ENCODE measurements at places on chromosomes 1 and 21. TPM values are rescaled to one million over a fixed set of nuclear protein-coding genes. Genes with fewer than 3 reads are reported as not detected.

TMPRSS15 gene
- total RNA-seq: not detected

PTGFR gene
- not detected for total RNA-seq

SYNC gene
- total RNA-seq: 0.27 TPM

MNDA gene
- total RNA-seq: 1.1 TPM

TMEM51 gene
- 0.54 TPM for total RNA-seq

OPTC gene
- total RNA-seq: not detected

AGT gene
- not detected for total RNA-seq

DMRTA2 gene
- not detected for total RNA-seq

GSTM3 gene
- total RNA-seq: 13.5 TPM

AHCYL1 gene
- total RNA-seq: 39.3 TPM

MINDY1 gene
- 41.7 TPM for total RNA-seq

DDAH1 gene
- total RNA-seq: 0.81 TPM

DNA sequence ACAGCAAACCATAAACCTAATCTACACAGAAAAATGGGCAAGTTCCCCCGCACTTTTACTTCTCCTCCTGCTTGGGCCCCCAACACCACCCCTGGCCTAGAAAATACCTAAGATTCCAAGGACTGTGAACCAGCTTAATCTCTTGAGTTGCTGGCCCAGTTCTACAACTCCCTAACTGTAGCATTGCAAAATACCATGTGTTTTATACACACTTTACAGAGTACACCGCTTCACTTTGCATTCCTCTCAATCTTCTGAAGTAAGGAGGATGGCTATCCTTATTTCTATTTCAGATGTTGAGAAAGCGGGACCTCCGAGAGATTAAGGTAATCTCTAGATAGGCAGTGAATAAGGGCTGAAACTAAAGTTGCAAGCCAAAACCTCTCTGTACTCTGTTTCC, 408.3 kb upstream of the NR5A2 start:
- DNase-seq: no peak

DNA sequence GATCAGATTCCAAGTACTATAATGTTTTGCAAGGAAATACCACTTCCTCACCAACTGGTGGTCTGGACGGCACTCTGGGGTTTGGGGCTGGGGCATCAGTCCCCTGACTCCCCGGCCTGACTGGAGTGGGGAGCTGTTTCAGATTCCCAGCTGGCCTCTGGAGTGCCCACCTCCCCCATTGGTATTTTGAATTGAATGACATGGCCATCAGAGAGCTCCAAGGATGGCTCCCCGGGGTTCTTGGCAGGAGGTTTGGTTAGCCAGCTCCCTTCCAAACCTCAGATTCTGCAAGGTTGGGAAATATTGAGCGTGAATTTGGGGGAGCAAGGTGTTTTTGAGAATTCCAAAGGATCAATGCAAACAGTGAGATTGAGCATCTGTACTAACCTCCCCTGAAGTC, 2.2 kb upstream of the INAVA start:
- DNase-seq: no peak

DNA sequence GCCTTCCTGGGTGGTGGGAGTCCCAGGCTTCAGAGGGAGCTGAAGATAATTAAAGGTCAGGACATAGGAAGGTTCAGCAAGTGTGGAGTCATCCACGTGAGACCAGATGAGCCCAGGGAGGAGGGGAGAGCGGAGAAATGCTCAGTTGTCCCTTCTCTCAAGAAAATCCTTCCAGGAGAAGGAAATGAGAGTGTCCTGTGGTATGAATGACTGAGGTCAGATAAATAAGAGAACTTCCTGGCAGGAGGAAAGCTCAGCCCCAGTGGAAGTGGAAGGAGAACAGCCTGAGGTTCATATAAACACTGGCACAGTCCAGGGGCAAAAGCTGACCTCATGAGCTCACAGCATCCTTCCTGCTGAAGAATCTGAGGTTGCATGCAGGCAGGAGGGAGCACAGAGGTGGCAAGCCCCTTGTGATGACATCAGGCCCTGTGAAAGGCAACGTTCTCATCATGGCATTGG, 97.6 kb downstream of the NAV1 start:
- DNase-seq: no peak

- no peak for DNase-seq
Measured at GRCh38 chr1:162080472-162081015, 11.1 kb downstream of the NOS1AP start.

GRCh38 chr1:187491082-187491720, 662.5 kb downstream of the PLA2G4A start:
- DNase-seq: no peak

GRCh38 chr21:45373991-45374816, 30.8 kb upstream of the COL18A1 start:
- no peak for DNase-seq

DNA sequence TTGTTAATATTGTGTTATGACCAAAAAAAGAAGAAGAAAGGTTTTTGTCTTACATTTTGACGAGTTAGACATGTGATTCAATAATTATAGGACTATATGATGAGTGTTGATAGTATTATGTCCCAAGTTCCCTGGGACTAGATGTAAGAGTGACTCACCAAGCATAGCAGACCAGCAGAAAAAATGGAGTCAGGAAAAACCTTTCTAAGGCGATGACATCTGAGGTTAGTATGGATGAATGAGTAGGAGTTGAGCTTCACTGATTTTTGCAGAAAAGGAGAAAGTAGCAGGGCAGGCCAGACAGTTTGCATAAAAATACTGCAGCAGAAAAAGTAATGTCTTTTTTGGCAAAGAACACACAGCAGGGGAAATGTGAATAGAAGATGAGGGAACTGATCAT, 1041.3 kb upstream of the ADGRL4 start:
- DNase-seq: no peak

- peak; percentile 85 for DNase-seq
Measured at GRCh38 chr1:153790966-153791647, 15.9 kb downstream of the SLC27A3 start.

- DNase-seq: no peak
Measured at GRCh38 chr1:179048339-179049124, 22.8 kb downstream of the FAM20B start.

- no peak for DNase-seq
Measured at GRCh38 chr21:27493542-27493941, 526.7 kb upstream of the ADAMTS5 start.

DNA sequence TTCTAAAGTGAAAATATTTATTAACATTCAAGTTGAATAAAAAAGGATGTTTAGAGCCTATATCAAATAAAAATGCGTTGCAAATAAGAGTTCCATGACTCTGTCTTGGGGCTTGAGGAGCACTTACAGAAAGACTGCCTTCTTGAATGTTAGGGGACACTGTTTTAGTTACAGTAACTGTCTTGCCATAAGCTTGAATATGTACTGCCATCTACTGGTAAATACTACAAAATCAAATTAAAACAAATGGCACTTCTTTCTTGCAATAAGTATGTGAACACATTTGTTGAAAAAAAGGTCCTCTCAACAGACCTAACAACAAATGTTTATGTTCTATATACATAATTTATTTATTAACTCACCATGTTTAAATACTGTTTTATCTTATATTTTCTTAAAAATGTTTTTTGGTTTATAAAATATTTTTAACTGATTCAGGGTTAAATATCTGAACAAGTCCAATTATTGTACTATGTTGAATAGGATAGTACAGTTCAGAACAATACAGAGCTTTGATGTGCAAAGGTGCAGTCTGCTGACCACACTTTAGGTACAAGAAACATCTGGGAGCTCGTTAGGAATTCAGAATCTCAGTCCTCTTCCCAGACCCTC, 199.5 kb downstream of the LRRIQ3 start:
- no peak for DNase-seq

DNA sequence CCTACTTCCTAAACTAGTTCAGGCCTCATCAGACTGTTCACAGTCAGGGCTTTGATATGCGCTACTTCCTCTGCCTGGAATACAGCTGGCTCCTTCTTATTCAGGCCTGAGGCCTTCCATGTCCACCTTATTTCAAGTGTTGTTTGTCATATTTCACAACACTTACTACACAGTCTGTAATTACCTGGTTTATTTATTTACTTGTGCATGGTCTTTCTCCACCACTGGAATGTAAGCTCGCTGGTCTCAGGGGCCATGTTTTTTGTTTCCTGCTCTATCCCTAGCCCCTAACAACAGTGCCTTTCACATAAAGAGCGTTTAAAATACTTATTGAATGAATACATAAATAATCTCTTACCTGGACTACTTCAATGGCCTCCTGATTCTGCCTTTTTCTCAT, 4.6 kb upstream of the SRSF4 start:
- DNase-seq: no peak

- no peak for DNase-seq
Measured at GRCh38 chr1:116256286-116256649, 116.8 kb upstream of the ATP1A1 start.

DNA sequence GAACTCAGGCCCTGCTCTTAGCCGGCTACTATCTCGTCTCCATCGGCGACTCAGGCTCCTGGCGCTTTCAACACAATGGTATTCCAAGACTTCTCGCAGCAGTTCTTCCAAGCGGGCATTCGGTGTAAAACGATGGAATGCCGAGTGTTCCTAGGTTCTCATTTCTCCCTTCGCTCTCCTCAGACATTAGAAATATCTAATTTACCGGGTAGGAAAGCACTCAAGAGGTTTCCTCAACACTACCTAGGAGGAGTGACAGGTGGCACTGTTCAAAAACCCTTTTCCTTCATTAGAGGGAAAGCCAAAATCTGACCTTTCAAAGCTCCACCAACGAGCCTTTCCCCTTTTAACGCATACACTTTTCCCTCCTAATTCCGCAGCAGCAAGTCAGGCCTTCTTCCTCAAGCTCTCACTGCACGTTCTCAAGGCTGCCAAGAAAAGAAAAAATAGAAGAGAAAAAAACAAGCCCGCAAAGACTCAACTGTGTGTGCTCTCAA, 601 bp downstream of the UBE2G2 start:
- no peak for DNase-seq

DNA sequence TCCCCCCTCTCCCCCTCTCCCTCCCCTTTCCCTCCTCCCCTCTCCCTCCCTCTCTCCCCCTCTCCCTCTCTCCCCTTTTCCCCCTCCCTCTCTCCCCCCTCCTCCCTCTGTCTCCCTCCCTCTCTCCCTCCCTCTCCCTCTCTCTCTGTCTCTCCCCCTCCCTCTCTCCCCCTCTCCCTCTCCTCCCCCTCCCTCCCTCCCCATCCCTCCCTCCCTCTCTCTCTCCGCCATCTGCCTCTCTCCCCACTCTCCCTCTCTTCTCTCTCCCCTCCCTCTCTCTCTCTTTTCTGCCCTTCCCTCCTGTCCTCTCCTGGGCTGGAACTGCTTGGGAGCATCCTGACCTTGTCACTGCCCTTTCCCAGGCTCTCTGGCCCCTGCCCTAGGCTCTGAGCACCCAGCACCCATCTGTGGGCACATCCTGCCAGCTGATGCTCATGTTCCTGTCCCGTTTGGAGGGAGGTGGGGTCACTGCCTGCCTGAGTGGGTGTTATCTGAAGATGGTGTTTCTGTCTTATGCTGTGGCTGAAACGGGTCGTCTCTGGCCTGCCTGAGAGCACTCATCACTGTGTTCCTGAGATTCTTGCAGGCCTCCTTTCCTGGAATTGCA, 10.8 kb downstream of the FTCD start:
- no peak for DNase-seq

GRCh38 chr1:56830052-56830451, 10.8 kb upstream of the FYB2 start:
- DNase-seq: no peak

DNA sequence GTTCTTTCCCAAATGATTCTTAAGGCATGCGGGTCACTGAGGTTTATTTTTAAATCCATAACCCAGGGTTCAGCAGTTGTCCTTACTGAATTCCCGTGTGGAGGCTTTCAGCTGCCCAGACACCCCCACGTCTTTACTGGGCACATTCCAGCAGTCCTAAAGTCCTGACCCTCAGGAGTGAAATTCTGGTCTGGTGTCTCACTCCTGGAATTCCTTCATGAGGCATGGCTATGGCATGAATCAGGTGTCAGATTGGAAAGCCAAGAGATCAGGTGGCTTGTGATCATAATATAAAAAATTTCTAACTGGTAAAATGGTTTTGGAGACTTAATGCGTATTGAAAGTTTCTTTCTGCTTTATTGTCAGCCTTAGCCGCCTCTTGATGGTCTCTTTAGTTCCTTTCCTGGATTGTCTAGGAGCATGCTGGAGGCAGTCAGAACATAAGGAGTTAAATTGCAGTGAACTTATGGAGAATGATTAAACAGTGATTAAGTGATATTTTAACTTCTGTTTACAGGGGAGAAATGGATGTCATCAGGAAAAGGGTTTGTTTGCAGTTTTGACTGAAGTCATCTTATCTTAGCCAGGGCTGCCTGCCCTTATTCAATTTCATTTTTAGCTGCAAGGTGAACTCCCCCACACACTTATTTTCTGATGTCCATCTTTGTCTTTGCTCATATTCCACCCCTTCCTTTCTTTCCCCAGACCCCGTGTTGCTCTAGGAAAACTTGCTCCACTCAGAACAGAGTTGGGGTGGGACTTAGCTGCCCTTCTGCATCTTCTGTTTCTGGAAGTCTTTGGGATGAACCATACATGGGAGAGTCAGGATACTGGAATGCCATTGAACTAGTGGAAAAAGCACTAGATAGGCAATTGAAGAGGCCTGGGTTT, 25.7 kb upstream of the MACF1 start:
- no peak for DNase-seq

- DNase-seq: no peak
Measured at GRCh38 chr1:24551290-24551959, 4.5 kb upstream of the NCMAP start.

DNA sequence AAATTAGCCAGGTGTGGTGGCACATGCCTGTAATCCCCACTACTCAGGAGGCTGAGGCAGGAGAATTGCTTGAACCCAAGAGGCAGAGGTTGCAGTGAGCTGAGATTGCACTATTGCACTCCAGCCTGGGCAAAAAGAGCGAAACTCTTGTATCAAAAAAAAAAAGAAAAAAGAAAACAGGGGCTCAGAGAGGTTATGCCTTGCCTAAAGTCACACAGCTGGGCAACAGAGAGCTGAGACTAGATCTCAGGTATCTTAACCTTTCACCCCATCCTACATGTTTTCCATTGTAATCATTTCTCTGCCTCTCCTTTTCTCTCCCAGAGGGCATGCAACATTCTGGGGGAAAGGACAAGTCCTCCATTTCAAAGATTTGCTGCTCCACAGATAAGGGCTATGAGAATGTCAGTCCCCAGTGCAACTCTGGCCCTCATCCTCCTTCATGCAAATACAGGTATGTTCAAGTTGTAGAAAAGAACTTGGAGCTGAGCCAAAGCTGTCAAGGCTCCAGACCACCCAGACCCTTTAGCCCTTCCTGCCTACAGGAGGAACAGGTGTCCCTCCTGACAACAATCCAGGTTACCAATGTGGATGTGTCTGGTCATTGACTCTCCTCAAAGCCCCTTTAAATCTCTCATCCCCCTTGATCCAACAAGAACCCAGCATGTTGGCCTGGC, 6.9 kb downstream of the SLC9A1 start:
- DNase-seq: no peak

DNA sequence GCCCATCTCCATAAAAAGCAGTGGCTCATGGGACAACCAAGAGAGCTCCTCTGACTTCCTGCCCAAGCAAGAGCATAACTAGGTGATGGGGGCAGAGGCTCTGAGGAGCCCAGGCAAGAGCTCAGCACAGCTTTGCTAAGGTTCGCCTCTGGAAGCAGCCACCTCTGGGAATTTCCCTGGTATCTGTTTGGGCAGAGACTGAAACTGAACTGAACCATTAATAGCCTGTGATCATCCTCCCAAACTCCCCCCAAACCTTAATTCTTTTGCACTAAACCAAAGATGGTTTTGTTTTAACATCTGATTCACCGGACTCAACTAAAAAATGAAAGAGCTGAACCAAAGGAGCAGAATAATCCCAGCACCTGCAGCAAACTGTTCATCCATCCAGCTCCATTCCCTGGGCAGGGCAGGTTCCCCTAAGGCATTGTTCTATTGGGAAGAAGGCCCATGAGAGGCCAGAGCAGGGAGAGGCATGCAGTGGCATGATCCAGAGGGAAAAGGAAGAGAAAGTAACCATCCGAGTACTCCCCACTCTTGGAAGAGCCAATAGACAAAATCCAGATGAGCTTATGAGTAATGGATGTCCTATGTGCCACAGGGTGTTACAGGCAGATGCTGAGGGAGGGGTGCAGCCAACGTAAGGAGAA, 77.8 kb upstream of the KAZN start:
- no peak for DNase-seq
